ENCODE measurements at places on chromosomes 4 and X.

DNA sequence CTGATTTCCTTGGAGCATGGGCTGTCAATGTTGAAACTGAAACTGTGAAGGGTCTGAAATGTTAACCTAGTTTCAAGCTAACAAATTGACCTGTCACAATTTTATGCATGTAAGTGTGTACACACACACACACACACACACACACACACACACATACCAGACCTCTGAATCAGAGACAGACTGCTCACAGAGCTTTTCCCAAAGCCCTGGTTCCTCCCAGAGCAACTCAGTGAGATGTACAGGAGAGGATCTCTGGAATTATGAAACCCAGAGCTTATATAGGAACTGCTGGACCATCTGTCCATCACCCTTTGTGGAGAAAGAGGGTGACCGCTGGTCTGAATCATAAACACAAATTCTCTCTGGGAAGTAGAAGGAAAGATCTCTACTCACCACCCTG lies 228.1 kb upstream of the PRPS2 start:
- DNase-seq: peak; percentile 32

GRCh38 chrX:140775211-140775610 lies 65.7 kb downstream of the LINC00632 start:
- DNase-seq: no peak

- DNase-seq: no peak
Observed at GRCh38 chrX:10516781-10517322, 103.5 kb downstream of the MID1 start.

DNA sequence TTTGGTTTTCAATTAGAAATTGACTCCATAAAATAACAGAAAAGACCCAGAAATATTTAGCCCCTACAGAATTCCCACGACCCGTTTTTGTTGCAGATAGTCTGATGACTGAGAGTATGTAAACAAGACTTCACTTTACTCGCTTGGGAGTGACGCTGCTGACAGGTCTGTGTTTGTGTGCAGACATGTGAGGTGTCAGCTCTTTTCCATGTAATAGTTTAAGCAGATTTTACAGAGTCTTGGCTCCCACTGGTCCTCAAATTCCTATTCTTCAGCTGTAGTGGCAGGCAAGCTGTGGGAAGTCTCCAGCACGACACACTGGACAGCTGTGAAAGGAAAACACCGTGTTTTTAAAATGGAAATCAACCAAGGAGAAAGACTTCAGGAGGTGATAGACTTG lies 455.7 kb downstream of the GABRG1 start:
- no peak for DNase-seq

GRCh38 chr4:14308229-14308651 lies 680.7 kb upstream of the BOD1L1 start:
- no peak for DNase-seq

DNA sequence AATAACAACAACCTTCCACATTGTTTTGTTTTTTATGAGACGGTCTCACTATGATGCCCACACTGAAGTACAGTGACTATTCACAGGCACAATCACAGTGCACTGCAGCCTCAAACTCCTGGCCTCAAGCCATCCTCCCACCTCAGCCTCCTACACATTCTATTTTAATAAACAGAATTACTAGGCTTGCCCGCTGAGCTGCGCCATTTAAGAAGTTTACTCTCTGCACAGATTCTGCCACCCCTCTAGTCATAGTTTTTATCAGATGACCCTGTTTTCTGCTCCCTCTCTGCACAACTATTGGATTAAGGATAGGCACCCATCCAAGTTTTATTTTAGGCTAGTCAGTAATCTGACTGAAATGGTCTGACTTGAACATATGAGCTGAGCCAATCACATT lies 11.3 kb upstream of the COX18 start:
- no peak for DNase-seq

DNA sequence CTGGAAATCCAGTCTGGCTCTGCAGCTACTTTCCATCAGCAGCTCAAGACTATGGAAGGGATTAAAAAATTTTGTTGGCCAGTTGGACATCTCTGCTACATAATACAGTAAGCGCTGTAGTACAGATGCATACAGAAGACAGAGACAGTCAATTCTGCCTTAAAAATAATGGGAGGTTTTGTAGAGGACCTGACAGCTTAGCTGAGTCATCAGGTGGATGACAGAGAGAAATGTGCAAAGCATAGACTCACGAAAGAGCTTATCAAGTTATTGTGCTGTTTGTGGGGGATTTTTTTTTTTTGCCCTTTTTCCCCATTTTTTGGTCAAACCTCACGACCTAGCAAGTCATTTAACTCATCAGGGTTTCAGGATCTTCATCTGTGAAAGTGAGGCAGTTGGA lies 149.0 kb upstream of the SCML1 start:
- DNase-seq: no peak

DNA sequence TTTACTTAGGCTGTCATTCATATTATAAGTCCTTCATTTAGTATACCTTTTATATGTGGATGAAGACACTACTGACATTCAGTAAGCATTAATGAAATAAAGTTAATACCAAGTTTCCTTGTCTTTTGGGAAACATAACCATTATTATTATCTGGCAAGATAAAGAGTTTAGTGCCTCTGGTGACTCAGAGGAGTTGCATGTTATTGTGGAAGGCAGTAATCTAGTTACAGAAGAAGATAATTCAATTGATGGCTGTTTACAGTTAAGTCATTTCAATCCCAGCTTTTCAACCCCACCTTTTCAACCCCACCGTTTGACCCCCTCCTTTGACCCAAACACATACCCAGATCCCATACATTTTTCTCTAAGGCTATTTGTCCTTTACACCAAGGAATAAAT lies 143.8 kb downstream of the FANCB start:
- DNase-seq: no peak

DNA sequence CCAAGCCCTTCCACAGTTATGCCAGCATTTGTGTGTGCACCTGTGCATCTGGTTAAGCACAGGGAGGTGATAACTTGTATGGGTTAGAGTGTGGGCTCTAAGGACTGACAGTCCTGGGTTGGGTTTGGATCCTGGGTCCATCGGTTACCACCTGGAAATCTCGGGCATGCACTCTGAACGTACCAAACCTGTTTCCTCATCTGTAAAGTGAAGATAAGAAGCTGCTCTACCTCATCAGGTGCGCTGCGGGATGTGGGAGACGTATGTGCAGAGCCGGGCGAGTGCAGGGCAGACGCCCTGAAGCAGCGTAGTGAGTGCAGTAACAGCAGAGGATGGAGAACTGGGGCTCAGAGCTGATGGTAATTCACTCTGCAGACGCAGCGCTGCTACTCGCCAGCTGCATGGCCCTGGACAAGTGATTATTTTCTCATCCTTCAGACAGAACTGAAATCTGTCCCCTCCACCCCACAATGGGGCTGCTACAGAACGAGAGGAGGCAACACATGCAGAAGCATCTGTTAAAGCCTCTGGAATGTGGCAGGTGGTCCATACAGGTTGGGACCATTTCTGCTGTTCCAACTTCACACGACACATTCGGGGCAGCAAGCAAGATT lies 64.4 kb downstream of the HADH start:
- DNase-seq: no peak

DNA sequence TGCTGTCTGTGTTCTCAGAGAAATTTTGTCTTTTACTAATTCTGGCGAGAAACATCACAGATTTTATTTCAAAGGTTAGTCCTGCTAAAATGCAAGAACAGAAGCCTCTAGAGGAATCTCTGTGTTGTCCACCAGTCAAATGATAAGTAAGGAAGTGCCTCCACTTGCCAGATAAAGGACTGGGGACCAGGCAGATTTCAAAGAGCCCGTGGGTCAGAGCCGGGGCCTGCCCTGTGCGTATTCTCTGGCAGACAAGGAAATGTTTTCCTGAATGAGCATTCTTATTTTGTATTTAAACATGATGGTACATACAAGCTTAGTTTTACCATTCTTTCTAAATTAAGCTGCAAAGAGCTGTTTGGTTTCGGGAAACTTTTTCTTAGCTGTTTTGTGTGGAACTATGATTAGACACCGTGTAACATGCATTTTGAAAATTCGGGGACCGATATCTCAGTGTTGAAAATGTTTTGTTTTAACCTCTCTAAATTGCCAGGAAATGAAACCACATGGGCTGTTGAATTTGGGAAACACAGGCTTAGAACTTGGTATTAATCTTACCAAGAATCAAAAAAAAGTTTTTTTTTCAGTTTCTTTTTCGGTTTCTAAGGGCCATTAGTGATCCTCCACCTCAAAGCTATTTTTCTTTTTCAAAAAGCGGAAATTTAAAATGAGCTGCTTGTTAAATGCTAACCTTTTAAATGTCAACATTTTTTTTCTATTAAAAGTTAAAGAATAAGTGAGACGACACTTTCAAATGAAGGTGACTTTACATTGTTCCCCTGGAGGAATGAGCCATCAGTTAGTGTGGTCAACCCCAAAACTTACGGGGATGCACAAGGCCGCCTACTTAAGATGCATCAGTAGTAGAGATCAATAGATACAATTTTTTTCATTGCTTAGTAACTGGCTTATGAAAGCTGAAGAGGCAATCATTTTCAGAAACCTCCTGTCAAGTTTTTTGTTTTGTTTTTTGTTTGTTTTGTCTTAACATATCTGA lies 89.6 kb upstream of the MTM1 start:
- no peak for DNase-seq

GRCh38 chr4:157217708-157218107 lies 2.8 kb upstream of the GRIA2 start:
- no peak for DNase-seq

DNA sequence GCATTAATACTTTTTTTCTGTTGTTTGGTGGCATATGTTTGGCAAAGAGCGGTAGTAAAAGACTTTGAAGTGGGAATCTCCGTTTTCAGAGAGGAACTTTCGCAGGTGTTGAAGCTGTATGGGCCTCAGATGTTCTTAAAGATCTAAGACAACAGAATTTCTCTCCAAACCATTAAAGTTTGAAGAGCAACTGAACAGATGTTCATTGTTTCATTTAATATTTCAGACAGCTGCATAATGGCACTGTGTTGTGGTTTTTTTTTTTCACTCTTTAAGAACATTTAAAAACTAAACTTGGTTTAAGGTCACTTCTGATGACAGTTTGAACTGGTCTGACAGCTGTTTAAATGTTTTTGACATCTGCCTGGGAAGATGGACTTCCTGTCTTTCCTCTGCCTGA lies 882.7 kb upstream of the PCDH10 start:
- peak; percentile 22 for DNase-seq

- DNase-seq: no peak
Observed at GRCh38 chrX:99398545-99398944, 1011.5 kb downstream of the PCDH19 start.

GRCh38 chr4:139916041-139916440 lies 237.9 kb downstream of the MAML3 start:
- DNase-seq: no peak

DNA sequence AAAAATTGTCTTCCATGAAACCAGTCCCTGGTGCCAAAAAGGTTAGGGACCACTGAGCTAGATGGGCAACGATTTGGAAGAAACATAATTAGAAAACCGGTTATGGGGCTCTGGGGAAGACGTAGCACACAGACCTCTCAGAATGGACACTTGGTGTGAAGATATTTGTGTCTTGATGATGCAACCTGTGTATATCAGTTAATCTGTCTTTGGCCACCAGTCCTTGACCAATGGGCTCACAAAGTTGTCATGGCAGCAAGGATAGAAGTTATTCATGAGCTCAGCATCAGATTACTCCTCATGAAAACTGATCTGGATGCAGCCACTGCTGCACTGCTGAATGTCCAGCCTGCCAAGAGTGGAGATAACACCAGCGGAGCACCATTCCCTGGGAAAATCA lies 13.6 kb downstream of the MTNR1A start:
- DNase-seq: no peak

GRCh38 chr4:77931452-77932135 lies 69.0 kb downstream of the MRPL1 start:
- DNase-seq: peak; percentile 67

- DNase-seq: peak; percentile 97
Observed at GRCh38 chrX:13397878-13398818, 78.3 kb upstream of the ATXN3L start.

- DNase-seq: no peak
Observed at GRCh38 chr4:84324303-84325245, 174.5 kb downstream of the NKX6-1 start.

DNA sequence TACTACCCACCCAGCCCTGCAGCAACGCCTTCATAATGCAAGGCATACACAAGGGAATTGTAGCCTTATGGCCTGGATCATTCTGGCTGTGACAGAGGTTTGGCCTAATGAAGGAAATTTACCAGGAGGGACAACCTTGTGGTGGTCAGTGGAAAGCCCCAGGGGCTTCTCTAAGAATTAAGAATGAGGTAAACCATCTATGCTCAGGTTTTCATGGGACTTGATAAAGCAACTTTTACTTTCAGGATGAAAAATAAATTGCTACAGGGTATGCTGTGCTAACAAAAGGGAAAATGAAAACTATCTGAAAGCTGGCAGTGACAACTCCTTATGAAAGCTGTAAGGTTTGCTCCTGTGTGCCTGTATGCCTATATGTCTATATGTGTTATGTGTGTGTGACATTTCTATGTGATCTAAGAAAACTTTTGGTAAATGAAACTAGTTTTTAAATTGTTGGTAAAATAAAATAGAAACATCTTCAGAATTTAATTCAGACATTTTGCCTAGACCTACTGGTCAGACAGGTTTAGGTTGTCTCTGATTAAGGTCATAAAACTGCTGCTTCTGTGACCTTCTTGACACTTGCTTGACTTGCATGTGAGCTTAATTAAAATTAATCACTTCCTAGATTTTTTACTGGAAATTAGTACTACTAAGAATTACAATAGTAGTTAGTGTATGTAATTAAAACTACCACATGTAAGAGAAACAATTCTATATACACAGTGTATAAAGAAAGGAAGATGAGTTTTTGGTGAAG lies 19.9 kb upstream of the TXK start:
- DNase-seq: no peak

DNA sequence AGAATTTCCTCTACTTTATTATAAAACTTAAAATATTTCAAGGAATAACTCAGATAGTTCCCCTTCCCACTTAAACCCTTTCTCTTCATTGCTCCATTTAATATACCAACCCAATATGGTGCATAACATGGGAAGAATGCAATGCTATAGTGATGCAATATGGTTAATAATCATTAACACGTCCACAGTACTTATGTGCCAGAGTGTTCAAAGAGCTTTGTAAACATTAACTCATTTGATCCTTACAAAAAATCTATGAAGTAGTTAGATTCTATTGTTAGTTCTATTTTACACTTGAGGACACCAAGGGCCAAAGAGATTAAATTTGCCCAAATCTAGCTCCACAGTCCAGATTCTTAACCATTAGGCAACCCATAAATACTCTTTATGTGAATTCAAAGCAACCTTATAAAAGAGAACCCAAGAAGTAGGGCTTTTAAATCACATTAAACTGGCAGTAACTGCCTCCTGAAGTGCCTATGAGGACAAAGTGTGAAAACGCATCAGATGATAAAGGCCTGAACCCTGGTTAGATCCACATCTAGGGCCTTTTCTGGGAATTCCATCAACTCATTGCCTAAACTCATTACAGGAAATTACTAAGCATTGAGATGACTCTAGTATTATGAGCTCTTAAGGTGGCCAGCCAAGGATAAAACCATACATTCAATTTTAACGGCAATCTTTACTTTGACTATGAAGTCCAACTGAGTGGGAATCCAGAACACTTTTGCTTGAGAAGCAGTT lies 94.3 kb downstream of the AREG start:
- no peak for DNase-seq
